MM.1S (cell line): ENCODE measurements at places on chromosomes 12 and 14.
A peak's percentile ranks its signal among the peaks of the same experiment; 100 is the strongest.

DNA sequence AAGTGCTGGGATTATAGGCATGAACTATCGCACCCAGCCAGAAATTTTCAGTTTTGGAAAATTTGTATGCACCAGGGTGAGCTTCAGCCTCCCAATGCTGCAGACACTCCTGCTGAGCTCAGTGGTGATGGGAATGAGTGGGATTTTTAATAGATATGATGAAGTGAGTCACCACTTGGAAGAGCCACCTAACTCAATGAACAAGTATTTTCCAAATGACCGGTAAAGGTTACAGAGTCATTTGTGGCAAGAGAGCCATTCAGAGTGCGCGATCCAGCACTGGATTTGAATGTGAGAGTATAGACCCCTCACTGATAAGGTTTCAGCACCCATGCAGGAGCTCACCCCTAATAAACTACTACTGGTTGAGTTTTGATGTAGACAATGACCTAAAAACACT, 100.7 kb downstream of the PPP2R5C start:
- no peak overlapping the region for H3K4me3 ChIP-seq
- H3K27ac ChIP-seq: no peak overlapping the region
- H3K27me3 ChIP-seq: no peaks in the 10 kb centered on the region
- H3K4me1 ChIP-seq: no peaks in the 10 kb centered on the region
- DNase-seq: no peak
- H3K36me3 ChIP-seq: no peaks in the 10 kb centered on the region

GRCh38 chr14:60553808-60554207, 44.9 kb downstream of the SIX6 start:
- no peaks in the 10 kb centered on the region for H3K27me3 ChIP-seq
- no peak for DNase-seq
- H3K4me1 ChIP-seq: no peaks in the 10 kb centered on the region
- no peak overlapping the region for H3K27ac ChIP-seq
- H3K36me3 ChIP-seq: no peaks in the 10 kb centered on the region
- no peak overlapping the region for H3K4me3 ChIP-seq

- DNase-seq: no peak
- H3K4me1 ChIP-seq: peaks cover 10% of the 10 kb centered on the region; the same call in 1 of the 2 replicates
- no peak overlapping the region for H3K4me3 ChIP-seq
- H3K36me3 ChIP-seq: no peaks in the 10 kb centered on the region
Observed at GRCh38 chr12:92088805-92089204, 56.8 kb downstream of the BTG1 start.

DNA sequence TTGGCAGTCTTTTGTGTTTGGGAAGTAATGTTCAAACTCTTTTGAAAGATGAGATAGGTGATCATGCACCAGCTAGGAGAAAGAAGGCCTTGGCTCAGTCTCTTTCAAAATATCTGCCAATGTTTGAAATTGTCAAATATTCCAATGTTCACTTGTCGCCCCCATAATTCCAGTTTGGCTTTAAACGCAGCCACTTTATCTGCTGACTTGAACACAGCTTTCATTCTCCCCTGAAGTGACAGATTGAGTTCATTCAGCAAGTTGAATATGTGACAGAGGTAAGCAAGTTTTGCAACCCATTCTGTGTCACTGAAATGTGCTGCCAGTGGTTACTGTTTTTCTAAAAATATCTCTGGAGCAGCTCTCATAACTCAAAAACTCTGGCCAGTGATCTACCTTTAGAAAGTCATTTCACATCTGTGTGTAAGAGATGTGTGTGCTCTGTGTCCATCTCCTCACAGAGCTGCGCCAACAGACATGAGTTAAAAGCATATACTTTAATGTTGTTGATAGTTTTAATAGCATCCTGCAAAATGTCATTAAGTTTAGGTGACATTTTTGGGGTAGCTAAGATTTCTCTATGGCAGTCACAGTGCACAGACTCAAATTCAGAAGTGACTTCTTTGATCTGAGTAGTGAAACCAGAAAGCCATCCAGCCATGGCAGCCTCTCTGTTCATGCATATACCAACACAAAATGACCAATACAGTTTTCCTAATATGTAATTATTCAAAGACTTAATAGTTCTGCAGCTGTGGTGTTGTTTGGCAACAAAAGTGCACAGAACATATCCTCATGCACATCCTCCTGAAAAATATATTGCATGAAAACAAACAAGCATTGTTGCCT, 614.3 kb upstream of the MIS18BP1 start:
- peak; percentile 29 for DNase-seq
- H3K27ac ChIP-seq: no peak overlapping the region
- H3K36me3 ChIP-seq: no peaks in the 10 kb centered on the region
- no peaks in the 10 kb centered on the region for H3K4me1 ChIP-seq
- H3K4me3 ChIP-seq: no peak overlapping the region

GRCh38 chr12:97425802-97426491, 36.7 kb upstream of the RMST start:
- H3K4me1 ChIP-seq: no peaks in the 10 kb centered on the region
- no peaks in the 10 kb centered on the region for H3K36me3 ChIP-seq
- H3K27ac ChIP-seq: no peak overlapping the region
- H3K4me3 ChIP-seq: no peak overlapping the region
- no peaks in the 10 kb centered on the region for H3K27me3 ChIP-seq

DNA sequence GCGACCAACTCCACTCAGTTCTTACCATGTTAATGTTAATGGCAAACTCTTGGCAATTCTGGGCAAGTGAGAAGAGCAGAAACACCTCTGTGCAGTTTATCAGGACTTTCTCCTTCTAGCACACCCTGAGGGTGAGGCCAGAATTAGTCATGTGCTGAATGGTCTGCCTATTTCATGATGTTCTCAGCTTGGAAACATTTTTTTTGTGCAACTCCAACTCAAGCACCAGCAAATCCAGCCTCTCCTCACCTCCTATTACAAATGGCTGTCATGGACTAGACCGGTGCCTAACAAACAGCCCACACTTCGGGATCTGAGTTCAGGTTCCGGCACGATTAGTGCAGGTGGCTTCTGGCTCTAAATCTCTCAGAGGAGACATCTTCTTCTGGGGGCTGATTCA, 246.0 kb downstream of the ZFP36L1 start:
- no peaks in the 10 kb centered on the region for H3K27me3 ChIP-seq
- H3K36me3 ChIP-seq: no peaks in the 10 kb centered on the region
- no peaks in the 10 kb centered on the region for H3K4me1 ChIP-seq
- H3K27ac ChIP-seq: no peak overlapping the region
- H3K4me3 ChIP-seq: no peak overlapping the region

- no peak overlapping the region for H3K4me3 ChIP-seq
- no peak overlapping the region for H3K27ac ChIP-seq
- DNase-seq: peak; percentile 41
- no peaks in the 10 kb centered on the region for H3K36me3 ChIP-seq
- no peaks in the 10 kb centered on the region for H3K27me3 ChIP-seq
Observed at GRCh38 chr14:92456215-92457015, 57.2 kb upstream of the RIN3 start.

- no peaks in the 10 kb centered on the region for H3K4me1 ChIP-seq
- H3K4me3 ChIP-seq: no peak overlapping the region
- H3K27me3 ChIP-seq: no peaks in the 10 kb centered on the region
- no peaks in the 10 kb centered on the region for H3K36me3 ChIP-seq
- DNase-seq: no peak
Observed at GRCh38 chr12:102010265-102010994, 51.4 kb downstream of the WASHC3 start.

GRCh38 chr12:18461758-18462157, 200.4 kb downstream of the PIK3C2G start:
- DNase-seq: no peak
- H3K27ac ChIP-seq: no peak overlapping the region
- no peaks in the 10 kb centered on the region for H3K36me3 ChIP-seq

DNA sequence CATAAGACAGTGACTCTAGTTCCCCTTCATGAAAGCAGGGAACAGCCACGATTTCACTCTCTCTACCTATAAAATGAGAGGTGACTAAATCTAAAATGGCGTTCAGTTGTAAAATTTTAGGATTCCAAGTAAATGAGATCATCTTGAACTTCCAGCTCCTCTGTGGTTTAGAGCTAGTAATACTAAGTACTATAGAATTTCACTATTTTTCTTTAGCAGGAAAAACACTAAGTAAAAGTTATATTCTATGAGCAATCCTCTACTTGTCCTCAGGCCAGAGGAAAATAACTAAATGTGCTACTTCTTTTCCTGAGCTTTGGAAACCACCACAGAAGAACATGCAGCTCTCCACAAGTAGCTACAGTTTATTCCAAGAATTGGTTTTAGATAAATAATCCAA, 55.6 kb downstream of the NIN start:
- DNase-seq: no peak
- H3K27me3 ChIP-seq: no peaks in the 10 kb centered on the region
- no peak overlapping the region for H3K27ac ChIP-seq
- H3K4me3 ChIP-seq: no peak overlapping the region
- no peaks in the 10 kb centered on the region for H3K36me3 ChIP-seq

- H3K4me3 ChIP-seq: no peak overlapping the region
- no peaks in the 10 kb centered on the region for H3K4me1 ChIP-seq
- no peaks in the 10 kb centered on the region for H3K27me3 ChIP-seq
- no peaks in the 10 kb centered on the region for H3K36me3 ChIP-seq
- no peak overlapping the region for H3K27ac ChIP-seq
Observed at GRCh38 chr14:90023176-90023896, 38.5 kb upstream of the KCNK13 start.

GRCh38 chr12:110372056-110372425, 31.5 kb downstream of the ANAPC7 start:
- no peak overlapping the region for H3K27ac ChIP-seq
- H3K4me3 ChIP-seq: no peak overlapping the region

- no peaks in the 10 kb centered on the region for H3K27me3 ChIP-seq
- no peak for DNase-seq
Observed at GRCh38 chr12:93582351-93582750, 9.9 kb downstream of the SOCS2 start.

DNA sequence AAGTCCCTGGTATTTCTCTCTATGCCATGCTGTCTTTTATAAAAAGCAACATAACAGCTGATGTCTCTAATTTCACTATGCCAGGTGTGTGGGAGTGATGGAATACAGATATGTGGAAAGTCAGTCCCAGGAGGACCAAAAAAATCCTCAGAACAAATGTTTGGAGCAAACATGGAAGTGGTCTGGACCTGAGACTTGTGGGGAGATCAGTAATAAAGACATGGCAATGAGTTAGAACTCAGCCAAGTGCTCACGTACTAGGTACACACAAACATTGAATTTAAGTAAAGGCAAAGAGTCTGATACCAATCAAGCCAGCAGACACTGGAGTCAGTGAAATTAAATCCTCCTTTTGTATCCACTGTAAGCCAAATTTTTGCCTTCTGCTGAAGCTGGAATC, 223.6 kb downstream of the ALG10B start:
- peaks cover 59% of the 10 kb centered on the region for H3K4me1 ChIP-seq
- H3K36me3 ChIP-seq: no peaks in the 10 kb centered on the region
- DNase-seq: no peak
- H3K4me3 ChIP-seq: no peak overlapping the region
- no peaks in the 10 kb centered on the region for H3K27me3 ChIP-seq

DNA sequence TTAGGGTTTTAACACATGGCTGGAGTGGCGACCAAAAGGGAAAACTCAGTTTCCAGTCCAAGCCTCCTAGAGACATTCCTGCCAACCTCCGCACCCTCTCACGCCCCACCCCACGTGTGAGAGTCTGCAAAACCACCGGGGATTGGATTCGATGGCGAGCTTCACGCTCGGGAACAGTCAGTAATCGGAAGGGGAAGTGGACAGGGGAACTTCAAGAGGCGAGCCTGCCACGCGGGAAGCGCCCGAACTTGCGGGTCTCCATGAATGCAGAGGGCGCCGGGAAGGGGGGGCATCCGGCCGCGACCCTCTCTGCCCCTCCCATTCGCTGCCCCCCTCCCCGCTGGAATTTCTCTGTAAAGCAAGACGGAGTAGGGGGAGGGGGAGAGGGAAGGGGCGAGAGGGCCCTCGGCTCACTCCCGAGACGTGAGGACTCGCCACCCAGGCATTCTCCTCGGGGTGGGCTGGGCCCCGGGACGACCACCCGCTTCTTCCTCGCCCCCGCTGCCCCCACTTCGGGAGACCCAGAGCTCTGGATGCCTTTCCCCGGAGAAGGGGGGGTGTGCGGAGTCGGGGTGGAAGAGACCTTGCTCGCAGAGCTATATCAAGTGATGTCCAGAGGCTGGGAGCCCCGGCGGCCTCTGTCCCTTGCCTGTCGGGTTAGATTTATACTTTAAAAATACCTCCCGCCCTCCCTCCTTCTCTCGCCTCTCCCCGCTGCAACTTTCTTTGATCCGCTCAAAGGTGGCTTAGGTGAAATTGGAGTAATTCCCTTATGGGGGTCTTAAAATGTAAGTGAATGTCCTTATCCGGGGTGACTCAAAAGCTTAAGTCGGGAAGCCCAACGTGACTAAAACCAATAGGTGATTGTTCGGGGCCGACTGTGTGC, 2.5 kb upstream of the CCND2 start:
- peak overlapping the region; percentile 70 for H3K4me3 ChIP-seq
- peaks cover 4% of the 10 kb centered on the region; the same call in 1 of the 2 replicates for H3K36me3 ChIP-seq
- peaks cover 29% of the 10 kb centered on the region for H3K27me3 ChIP-seq

DNA sequence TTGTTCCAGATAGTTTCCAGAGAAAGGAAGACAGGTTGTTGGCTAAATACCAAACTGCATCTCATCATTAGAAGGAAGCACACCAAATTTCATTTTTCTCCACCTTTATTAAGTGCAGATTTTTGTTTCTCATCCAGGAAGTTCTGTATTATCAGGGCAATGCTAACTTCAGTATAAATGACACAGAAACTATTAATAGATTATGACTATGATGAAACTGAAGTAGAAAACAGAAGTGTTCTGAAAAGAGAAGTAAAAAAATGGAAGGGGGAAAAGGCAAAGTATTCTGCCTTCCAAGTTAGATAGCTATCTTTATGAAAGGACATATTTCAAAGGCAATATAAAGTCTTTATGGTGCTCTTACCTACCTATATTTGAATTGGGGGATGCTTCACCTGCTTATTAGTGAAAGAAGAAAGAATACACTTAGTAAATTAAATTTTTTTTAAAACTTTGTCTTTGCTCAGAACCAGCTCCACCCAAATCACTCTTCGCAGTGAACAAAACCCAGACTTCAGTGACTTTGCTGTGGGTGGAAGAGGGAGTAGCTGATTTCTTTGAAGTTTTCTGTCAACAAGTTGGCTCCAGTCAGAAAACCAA, 223.9 kb downstream of the PTPRO start:
- DNase-seq: peak; percentile 37
- H3K27ac ChIP-seq: peak overlapping the region; percentile 58; the same call in 1 of the 2 replicates

DNA sequence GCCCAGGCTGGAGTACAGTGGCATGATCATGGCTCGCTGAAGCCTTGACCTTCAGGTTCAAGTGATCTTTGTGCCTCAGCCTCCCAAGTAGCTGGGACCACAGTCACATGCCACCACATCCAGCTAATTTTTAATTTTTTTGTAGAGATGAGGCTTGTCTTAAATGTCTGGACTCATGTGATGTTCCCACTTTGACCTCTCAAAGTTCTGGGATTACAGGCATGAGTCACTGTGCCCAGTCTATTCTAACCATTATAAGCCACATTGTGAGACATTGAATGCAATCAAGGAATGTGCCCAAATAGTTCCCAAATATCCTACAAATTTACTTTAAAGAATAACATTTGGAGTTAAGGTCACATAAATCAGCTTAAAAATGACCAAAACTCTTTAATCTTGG, 130.7 kb upstream of the ARID2 start:
- no peaks in the 10 kb centered on the region for H3K27me3 ChIP-seq
- no peaks in the 10 kb centered on the region for H3K4me1 ChIP-seq
- DNase-seq: no peak
